ENCODE measurements at places on chromosomes 2 and 18.

GRCh38 chr18:39487932-39488331 is 1922.3 kb upstream of the CELF4 start:
- DNase-seq: no peak

GRCh38 chr18:10170375-10170774 is 256.6 kb downstream of the VAPA start:
- DNase-seq: no peak

DNA sequence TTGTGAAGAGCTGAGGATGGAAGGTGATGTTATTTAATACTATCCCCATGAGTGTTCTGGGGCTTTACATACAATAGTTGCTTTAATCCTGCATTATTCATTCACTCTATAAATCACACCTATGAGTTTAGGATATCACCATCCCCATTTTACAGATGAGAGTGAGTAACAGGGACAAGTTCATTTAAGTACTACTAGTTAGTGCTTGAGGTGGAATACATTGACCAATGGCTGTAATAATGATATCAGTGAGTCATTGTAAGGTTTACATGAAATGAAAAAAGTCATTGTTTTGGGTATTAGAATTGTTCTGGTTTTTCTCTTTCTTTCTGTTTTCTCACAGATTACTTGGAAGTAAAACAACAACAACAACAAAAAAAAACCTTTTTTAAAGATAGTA is 42.5 kb downstream of the TANC1 start:
- no peak for DNase-seq

DNA sequence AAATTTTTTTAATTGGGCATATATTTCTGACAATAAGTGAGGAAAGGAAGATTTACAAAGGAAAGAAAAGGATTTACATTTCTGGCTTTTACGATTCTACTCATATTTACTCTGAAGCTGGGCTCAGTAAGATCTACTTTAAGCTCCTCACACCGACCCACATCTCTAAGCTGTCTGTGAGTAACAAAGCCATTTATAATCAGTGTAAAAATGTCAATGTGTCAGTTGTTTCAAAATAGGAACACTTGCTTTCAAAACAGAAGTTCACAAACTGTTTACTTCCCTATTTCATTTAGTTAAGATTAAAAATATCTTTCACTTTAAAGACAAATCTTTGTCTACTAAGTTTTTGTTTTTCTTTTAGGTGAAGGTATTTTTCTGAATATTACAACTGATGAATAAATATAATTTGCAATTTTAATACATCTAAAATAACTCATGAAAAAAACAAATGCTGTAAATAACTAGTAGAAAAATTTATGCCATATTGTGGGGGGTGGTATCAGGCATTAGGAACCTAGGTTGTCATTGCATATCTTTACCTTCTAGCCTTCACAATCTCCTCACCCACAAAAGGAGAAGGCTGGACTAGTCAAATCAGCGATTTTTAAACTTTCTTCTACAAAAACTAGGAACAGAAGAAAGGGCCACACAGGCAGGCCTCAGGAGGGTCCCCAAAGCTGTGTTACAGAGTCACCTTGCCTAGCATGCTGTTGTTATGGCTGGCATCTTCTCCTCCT is 64.5 kb downstream of the TMEM131 start:
- DNase-seq: no peak

- no peak for DNase-seq
Measured at GRCh38 chr2:38064801-38065501, 11.0 kb downstream of the CYP1B1 start.

- no peak for DNase-seq
Measured at GRCh38 chr2:232741972-232742371, 34.4 kb downstream of the KCNJ13 start.

- no peak for DNase-seq
Measured at GRCh38 chr2:62565309-62565908, 59.4 kb upstream of the TMEM17 start.

GRCh38 chr2:167825664-167826063 is 421.7 kb downstream of the STK39 start:
- DNase-seq: no peak

DNA sequence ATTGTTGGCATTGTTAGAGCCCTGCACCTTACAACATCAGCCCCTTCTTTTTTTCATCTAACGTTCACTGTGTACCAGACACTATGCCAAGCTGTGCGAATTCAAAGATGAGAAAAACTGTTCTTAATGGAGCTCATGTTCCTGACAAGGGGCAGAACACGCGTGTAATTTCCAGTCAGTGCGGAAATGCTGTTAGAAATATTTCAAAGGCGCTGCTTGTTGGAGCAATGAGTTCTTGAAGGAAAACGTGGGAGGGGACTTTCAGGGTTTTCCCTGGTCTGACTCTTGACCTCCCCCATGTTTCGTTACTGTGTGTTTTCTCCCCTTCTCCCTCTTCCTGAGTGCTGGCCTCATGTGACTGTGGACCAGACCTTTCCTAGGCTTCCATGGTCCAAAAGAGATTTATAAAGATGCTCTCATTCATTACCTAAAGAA is 1.5 kb downstream of the MTHFD2 start:
- peak; percentile 3 for DNase-seq

- no peak for DNase-seq
Measured at GRCh38 chr2:213185147-213185822, 33.9 kb upstream of the IKZF2 start.

- peak; percentile 14 for DNase-seq
Measured at GRCh38 chr2:119179202-119179601, 20.7 kb upstream of the C1QL2 start.

- DNase-seq: no peak
Measured at GRCh38 chr2:134104754-134105153, 149.1 kb upstream of the MGAT5 start.

- DNase-seq: peak; percentile 23
Measured at GRCh38 chr2:11073251-11073650, 82.0 kb upstream of the SLC66A3 start.

DNA sequence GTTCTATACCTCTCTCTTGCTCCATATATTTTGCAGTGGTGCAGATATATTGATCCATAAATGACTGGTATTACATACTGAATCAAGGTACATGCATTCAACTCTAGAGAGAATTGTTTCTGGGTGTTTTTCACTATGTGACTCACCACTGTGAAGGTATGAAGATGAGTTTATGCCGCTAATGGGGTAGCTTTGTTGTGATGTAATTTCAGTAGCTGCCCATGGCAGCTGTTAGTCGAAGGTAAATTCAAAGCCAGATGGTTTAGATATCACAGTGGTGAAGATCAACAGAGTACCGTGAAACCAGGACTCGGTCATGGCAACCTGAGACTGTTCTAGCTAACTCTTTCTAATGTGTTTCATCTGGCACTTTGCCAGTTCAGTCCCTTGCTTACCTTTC is 50.4 kb downstream of the PKP4 start:
- DNase-seq: no peak

Measured in fibroblast of upper back skin (primary cell).